ENCODE measurements at places on chromosomes 12 and 14.

DNA sequence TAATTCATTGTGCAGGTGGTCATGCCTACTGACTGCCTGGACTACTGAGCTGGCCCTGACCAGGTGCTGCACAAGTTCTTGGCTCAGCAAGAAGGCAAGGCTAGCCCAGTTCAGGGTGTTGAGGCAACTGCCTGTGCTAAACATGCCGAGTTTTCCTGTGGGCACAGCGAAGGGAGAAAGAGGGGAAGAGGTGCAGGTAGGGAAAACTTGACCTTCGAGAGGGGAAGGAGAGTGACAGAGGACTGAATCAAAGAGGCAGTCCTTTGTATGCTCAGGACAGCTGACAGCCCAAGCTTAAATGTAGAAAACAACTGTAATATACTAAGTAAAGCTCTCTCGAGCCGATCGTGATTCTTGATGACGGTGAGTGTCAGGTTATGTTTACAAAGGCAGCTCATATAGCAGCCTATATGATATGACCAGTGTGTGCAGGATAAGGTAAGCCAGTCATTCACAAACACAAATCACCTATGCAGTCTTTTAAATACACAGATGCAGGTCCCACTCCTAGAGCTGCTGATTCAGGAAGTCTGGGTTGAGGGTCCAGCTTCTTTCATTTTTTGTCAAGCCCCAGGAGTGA is 2.6 kb downstream of the IRAK3 start:
- DNase-seq: no peak

DNA sequence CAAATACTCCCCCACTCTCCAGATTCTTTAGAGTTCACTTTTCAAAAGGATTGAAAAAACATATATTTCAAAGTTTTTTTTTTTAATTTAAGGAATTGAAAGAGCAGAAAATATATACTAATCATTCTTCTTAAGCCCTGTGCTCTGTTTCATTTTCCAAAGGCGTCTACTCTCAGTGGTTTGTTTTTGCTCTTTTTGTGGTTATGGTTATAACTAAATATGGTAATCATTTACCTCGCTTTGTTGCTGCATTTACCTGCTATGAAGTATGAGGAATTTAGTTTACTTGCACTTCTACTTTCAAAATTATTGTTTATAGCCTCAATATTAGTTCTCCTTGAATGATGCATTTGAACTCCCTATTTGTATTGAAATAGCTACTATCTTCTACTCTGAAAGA is 55.9 kb upstream of the LRRK2 start:
- DNase-seq: no peak

GRCh38 chr12:92185052-92185451 is 39.4 kb upstream of the BTG1 start:
- DNase-seq: no peak

DNA sequence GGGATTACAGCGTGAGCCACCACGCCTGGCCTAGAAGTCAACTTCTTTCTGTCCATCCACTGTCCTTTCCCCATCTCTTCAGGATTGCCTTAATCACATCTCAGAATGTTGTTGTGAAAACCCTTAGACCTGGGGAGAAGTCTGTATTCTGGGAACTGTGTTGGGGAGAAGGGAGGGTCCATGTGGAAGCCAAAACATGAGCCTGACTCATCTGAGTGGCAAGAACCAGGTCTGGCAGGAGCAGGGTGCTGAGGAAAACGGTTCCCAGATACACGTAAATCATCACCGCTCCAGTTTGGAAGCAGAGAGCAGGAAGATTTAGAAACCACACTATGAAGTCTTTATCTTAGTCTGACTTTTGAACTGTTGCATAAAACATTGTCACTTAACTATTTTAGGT is 245.6 kb upstream of the RGS6 start:
- no peak for DNase-seq

DNA sequence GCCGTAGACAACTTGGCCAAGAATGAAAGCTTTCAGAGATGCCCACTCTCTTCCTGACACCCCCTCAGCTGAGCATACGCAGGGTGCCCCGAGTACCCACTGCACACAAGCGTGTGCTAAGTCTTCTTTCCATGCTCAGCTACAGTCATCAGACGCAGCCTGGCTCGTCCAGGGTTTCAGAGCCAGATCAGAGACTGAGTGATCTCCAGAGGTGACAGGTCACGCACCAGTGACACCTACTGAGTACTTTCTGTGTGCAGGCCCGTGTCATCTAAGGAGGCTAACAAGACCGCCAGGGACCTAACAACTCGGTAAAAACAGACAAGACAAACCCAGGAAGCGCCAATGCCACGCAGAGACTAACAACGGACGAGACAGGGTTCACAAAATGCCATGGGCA is 25.1 kb downstream of the STX2 start:
- DNase-seq: no peak

DNA sequence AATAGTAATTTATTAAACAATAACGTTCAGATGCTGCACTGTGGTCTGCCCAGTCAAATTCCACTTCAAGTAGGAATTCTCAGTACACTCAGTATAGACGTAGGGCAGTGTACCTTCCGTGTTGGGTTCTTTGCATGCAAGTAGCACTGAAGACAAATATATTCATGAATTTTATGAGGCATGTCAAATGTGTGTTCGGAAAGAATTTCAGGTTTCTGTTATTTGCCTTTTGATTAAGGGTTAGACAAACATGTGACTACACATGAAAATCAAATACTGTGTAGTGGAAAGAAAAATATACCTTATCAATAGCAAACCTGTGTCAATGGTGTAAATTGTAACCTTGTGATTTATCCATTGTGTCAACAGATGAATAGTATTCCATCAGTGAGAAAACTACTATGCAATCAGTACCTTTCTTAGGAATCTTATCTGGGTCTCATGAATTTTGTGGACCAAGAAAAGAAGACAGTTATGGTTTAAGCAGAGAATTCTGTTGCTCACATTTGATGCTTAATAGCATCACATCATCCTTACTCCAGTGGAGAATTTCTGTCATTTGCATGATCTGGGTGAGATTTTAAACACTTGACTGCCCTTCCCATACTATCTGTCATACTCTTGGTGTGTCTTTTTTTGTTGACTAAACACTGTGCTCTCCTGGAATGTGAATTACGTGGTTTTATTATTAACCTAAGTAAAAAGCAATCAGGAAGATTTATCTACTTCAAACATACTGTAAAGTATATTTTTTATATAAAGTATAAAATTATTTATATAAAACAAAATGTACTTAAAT is 13.3 kb downstream of the TMEM260 start:
- DNase-seq: no peak

DNA sequence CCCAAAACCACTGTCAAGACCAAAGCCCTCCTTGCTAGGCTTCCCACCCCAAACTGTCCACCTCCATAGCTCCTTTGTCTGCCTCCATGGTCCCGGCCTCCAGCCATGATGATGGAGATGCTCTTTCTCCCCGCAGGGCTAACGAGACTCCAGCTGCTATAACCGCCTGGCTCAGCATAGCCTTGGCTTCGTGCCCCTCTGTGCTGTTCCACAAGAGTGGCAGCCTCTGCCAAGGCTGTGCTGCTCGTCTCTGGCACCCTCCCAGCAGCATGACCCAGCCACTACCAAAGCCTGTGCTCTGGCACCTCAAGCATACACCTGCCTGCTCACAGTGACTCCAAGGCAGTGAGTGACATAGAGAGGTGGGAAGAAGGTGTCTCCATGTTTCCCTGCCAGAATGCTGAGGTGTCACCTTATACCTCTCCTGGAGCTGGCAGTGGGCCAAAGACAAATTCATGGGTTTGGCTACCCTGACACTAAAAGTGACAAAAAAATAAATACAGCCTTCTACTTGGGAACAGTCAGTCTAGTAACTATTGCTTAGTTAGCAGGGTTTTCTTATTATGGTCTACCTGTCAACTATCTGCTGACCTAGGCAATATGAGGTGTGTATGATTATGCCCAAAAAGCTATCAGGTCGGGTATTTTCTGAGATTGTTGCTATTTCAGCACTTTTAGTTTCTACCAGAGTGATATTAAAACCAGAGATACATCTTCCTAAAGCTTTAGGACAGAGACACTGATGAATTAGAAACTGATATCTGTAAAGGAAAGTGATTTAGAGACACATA is 16.1 kb upstream of the KRT73 start:
- DNase-seq: no peak
